ENCODE measurements at places on chromosomes 2 and 18.

GRCh38 chr2:167785606-167786216 lies 461.7 kb downstream of the STK39 start:
- no peak for DNase-seq

GRCh38 chr18:41459656-41460055 lies 495.4 kb upstream of the PIK3C3 start:
- no peak for DNase-seq

DNA sequence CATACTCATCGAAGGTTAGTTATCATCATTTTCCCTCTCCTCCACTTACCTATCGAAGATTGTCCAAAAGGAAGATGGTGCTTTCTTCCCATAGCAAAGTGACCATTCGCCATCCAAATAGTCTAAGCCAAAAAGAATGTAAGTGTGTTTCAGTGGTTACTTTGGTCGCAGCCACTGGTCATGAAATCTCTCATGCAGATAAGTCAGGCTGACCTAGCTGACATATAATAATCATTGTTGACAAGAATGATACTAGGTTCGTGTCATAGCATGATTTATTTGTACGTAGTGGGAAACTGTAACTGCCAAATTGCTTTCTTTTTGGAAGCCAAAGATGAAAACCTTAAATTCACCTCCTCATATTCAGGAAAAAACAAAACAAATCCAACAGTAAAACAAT lies 89.6 kb upstream of the PMAIP1 start:
- DNase-seq, result no peak

GRCh38 chr2:237324837-237325236 lies 89.1 kb downstream of the COL6A3 start:
- no peak for DNase-seq

DNA sequence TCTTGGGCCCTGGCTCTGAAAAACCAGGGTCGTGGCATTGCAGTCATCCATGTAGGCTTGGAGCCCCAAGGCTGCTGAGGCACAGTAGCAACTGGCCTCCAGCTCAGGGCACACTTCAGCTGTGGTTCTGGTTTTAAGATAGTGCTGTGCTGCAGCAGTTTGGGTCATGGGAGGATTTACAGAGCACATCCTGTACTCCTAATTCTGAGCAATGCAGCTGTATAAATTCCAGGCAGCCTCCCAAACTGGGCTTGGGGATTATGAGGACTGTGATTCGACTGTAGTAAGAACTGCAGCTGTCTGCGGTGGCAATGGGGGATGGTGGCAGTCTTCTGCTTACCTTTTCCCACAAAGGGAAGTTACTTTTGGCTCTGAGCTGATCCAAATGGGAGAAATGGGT lies 536.3 kb upstream of the GCFC2 start:
- DNase-seq, result no peak

GRCh38 chr2:147211484-147211883 lies 633.3 kb upstream of the ACVR2A start:
- DNase-seq, result no peak

DNA sequence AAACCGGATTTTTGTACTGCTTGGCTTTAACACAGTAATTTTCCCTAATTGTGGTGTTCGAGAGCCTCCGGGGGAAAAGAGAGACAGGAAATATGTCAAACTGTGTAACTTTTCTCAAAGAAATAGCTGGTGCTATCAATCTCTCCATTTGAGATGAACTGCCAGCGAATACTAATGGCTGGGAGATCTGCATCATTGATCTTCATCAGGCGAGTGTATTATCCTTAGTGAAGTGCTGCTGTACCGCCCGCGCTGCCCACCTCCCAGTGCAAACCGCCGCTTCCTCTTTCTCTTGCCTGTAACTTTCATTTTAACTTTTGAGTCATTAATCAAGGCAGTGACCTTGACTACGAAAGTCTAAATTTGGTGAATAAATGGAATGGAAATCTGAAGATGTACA lies 246.1 kb upstream of the ST6GAL2 start:
- DNase-seq, result no peak

- no peak for DNase-seq
Measured at GRCh38 chr2:149205143-149205542, 125.2 kb upstream of the LYPD6 start.

- no peak for DNase-seq
Measured at GRCh38 chr18:75262511-75262910, 51.9 kb downstream of the TSHZ1 start.

DNA sequence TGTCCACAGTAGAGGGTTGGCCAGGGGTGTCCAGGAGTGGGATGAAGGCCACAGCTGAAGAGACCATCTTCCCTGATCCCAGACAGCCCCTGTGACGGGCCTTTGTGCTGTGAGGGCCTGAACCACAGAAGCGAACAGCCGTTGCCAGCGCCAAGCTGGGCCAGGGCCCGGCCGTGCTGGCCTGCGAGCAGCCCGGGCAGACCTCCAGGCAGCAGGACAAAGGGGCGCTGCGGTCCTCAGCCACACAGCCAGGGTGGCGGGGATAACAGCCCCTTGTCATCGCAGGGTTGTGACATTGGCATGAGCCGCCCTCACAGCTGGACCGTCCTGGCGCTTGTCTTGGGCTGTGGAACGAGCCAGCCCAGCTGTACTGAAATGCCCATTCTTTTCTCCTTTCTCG lies 161.1 kb downstream of the FAM210A start:
- DNase-seq, result no peak
